ENCODE measurements at places on chromosomes 1 and 21.

DNA sequence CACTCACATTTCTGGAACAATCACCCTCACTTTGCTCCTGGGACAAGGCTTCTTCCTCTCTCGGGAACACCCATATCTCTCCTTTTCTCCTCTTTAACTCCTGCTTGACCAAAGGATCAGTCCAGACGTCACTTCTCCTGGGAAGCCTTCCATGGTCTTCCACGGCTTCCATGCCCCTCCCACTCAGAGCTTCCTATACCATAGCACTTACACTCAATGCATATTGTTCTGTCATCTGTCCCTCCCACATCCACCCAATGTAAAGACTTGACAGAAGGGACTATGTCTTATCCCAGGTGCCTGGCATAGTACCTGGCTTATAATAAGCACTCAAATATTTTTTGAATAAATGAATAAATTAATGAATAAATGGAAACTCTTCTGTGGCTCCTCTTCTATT, 28.2 kb downstream of the CD34 start:
- DNase-seq: no peak

DNA sequence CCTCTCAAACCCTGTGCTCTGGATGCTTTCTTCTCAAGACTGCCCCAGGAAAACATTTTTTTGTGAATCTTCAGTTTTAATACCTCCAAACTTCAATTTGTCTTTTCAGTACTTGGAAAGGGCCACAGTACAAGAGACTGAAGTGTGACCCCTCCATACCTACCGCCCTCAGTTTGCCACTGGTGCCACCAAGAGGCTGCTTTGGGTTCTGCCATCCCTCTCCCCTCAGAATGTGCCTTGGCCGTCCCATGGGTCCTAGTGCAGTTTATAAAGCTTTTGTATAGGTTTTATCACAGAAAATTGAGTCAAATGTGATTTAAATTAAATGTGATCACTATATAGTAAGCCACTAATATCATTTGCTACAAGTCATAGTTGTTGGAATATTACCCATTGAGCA, 60.8 kb upstream of the PGD start:
- DNase-seq: no peak

GRCh38 chr1:64358692-64359091, 111.2 kb upstream of the CACHD1 start:
- no peak for DNase-seq

DNA sequence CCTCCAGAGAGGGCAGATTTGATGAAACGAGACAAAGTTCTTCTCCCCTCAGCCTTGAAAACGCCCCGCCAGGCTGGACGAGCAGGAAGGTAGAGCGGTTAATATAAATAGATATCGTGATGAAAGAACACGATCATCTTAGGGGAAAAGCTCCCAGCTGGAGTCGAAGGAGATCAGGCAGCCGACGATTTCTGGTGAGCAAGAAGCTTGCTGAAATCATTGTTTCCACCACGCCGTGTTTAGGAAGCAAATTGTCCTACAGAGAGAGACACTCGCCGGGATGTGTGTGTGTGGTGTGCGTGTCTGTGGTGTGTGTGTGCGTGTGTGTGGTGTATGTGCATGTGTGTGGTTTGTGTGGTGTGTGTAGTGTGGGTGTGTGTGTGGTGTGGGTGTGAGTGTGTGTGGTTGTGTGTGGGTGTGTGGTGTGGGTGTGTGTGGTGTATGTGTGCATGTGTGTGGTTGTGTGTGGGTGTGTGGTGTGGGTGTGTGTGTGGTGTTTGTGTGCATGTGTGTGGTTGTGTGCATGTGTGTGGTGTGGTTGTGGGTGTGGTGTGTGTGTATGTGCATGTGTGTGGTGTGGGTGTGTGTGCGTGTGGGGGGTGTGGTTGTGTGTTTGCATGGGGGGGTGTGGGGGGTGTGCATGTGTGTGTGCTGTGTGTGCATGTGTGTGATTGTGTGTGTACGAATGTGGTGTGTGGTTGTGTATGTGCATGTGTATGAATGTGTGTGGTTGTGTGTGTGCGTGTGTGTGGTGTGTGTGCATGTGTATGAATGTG, 44.9 kb upstream of the ARHGEF16 start:
- DNase-seq: no peak

GRCh38 chr1:114720492-114720891, 3.9 kb upstream of the NRAS start:
- no peak for DNase-seq

GRCh38 chr1:94218332-94218731, 19.1 kb downstream of the ARHGAP29 start:
- DNase-seq: no peak

DNA sequence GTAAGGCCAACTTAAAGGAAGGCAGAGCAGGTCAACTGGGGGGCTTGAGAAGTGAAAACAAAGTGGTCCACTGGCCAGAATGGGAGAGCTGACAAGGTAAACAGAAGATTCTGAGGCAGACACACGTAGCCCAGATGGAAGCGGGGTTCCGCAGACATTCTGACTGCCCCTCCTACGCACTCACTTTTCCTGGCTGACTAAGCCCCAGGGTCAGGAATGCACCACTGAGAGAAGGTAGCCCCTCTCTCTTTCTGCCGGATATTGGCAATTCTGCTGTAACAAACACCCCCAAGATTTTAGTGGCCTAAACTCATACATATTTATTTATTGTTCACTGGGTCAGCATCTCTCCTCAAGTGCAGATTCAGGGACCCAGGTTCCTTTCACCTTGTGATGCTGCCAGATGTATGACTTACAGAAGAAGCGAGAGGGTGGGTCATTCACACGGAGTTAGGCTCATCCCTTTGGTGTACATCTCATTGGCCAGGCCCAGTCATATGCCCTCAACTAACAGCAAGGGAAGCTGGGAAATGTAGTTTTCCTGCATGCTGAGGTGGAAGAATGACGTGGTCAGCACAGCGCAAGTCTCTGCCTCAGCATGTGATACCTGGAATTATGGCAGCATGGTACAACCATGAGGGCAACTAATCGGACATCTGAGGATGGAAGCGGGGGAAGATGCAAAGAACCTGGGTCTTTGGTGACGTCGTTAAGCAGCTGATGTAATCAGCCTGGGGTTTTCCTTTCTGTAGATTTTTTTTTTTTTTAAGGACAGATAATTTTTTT, 43.4 kb upstream of the MRPS6 start:
- peak; percentile 15 for DNase-seq

GRCh38 chr21:37064841-37065240, 8.0 kb downstream of the PIGP start:
- no peak for DNase-seq

GRCh38 chr1:186880982-186881381, 52.2 kb downstream of the PLA2G4A start:
- DNase-seq: no peak

DNA sequence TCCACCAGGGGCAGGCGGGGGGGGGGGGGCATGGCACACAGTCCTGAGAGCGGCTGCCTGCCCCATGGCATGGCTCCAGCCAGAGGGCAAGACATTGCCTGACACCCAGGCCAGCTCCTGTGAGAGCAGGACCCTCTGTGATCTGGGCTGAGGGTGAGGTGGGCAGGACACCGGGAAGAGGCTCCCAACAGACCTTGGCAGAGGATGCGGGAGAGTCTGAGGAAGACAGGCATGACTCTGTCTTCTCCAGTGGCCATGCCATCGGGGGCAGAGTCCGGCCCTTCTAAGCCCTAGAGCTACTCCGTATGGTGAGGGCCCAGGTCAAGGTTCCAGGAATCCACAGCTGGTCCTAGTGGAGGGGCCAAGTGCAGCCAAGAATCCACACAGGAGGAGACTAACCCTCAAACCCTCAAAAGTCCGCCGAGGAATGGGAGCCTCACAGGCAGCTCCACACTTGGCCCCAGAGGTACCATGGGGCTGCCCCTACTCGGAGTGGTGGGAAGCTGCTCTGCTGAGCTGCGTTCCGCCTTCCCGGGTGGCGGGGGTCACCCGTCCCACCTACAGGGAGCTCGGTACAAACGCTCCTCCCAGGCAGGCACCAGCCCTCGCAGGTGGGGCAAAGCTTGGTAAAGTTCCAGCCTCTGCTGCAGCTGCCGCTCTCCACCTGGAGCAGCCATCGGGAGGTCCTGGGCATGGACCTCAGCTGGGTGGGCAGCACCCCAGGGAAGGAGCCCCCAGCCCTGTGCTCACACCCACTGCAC, 6.5 kb downstream of the ACTRT2 start:
- no peak for DNase-seq

DNA sequence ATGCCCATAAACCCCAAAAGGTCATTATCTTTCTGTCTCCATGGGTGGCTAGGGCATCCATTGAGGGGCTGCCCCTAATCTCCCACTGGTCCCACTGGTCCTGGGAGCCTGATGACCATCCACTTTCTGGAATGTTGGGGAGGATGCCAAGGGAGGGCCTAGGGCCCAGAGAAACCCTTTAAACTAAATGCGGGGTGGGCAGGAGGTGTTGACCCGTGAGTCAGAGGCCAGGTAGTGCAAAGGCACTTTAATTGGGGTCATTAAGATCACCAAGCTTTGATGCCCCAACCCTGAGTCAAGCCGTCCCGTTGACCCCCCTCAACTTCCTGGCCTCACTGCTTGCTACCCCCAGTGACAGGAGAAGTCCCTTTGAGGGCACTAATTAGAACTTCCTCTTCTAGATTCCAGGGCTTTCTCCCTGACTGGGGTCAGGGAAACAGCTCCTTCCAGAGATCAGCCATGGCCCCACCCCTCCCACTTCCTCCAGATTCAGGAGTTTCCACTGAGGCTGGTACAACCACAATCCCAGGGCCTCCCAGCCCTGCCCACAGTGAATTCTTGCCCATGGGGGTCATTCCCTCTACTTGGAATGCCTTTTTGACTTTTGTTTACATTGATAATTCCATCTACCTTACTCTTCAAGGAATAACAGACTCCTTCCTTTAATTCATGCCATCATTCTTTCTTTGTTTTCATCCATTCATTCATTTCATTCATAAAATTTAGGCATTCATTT, 15.5 kb upstream of the SERINC2 start:
- no peak for DNase-seq

DNA sequence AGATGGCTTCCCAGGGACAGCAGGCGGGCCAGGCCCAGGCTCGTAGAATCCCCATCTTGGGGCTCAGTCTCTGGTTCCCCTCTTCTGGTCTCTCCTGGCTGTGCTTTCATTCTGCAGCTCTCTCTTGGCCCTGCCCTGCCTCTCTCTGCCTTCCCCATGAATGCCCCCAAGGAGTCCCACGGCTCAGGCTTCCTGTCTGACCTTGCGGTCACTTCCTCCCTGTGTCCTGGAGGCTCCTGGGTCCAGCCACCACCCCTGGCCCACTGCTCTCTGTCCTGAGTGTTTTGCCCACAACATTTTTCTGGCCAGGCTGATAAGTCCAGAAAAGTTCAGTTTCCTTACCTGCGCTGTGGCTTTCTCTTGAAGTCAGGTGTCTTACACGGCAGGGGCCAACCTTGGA, 29.1 kb downstream of the PIGP start:
- DNase-seq: no peak

- no peak for DNase-seq
Measured at GRCh38 chr1:31759298-31760023, 4.7 kb downstream of the ADGRB2 start.

DNA sequence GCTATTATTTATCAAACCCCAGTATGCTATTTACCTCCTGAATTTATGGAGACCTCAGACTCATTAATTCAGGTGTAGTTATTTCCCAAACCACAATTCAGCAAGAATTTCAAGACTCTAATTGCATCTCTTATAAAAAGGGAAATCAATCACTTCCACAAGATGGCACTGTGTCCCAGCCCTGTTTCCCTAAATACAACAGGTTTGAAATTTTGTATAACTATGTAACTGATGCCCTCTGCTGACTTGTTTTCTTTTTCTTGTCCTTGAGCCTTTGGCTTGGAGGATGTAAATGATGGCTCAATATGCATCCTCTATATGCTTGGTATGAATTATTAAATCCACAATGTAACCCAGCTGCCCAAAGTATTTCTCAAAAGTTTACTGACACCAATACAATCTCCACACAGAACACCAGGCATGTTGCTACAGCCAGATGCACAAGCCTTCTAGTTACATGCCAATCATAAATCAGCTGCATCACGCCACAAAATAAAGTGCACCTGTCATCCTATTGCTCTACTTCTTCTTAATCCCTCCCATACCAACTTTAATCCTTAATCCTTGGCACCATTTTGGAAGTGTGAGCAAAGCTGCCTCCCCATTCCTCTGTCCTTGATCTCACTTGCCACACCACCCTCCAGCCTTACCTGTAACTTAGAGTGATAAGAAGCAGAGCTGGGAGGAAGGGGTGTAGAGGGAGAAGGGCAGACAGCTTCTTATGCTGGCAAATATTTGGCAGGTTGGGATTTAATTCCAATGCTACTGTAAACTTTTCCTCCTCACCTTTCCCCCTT, 9.0 kb downstream of the C1orf105 start:
- no peak for DNase-seq

GRCh38 chr1:211577819-211578639, 932 bp downstream of the SLC30A1 start:
- peak; percentile 44 for DNase-seq

- no peak for DNase-seq
Measured at GRCh38 chr1:233614743-233615521, 1.0 kb downstream of the KCNK1 start.

DNA sequence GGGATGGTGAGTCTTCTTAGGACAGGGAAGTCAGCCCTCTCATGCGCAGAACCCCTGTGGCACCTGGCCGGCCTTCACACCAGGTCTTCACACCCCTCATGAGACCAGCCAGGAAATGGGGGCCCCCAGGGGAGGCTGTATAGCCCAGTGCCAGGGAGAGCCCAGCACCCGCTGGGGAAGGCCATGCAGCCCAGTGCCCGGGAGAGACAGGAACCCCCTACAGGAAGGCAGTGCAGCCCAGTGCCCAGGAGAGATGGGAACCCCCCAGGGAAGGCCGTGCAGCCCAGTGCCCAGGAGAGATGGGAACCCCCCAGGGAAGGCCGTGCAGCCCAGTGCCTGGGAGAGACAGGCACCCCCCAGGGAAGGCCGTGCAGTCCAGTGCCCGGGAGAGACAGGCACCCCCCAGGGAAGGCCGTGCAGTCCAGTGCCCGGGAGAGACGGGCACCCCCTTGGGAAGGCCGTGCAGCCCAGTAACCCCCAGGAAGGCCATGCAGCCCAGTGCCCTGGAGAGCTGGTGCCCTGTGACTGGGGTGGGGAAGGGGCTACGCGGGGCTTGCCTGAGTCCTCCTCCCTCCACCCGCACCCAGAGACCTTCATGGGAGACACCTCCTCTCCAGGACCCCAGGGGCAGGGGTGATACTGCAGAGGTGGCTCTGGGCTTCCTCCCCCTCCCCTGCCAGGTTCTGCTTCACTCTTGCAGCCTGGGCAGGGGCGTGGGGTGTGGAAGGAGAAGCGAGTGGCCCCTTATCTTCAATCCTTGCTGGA, 110.5 kb upstream of the COL6A1 start:
- no peak for DNase-seq

GRCh38 chr1:12598974-12599373, 19.0 kb downstream of the DHRS3 start:
- no peak for DNase-seq

Measured in activated CD4-positive, CD25-positive, alpha-beta regulatory T cell (primary cell).